ENCODE measurements at places on chromosomes 6 and 20. TPM values are rescaled to one million over a fixed set of nuclear protein-coding genes. Genes with fewer than 3 reads are reported as not detected.

DNA sequence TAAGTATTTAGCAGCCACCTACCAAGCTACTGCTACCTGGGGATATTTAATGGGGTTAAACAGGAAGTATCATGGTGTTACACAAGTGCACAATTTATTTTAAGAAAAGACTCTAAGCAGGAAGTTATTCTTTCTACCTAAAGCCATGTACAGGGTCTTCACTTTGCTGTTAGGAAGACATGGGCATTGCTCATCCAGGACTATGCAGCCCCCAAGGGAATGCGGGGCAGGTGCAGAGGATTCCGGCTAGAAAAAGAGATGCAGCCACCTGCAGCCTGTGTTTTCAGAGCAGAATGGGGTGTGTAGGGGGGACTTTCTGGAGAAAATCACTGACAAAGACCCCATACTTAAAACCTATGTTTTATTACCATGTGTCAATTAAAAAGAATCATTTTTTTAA is 399.1 kb upstream of the NOX3 start:
- H3K4me3 ChIP-seq, result no peak overlapping the region
- no peaks in the 10 kb centered on the region for H3K36me3 ChIP-seq
- DNase-seq, result no peak
- H3K4me1 ChIP-seq, result no peaks in the 10 kb centered on the region
- H3K27me3 ChIP-seq, result no peaks in the 10 kb centered on the region
- no peak overlapping the region for H3K27ac ChIP-seq

The OR11A1 gene
- total RNA-seq, result not detected

The OR2H1 gene
- not detected for total RNA-seq

DNA sequence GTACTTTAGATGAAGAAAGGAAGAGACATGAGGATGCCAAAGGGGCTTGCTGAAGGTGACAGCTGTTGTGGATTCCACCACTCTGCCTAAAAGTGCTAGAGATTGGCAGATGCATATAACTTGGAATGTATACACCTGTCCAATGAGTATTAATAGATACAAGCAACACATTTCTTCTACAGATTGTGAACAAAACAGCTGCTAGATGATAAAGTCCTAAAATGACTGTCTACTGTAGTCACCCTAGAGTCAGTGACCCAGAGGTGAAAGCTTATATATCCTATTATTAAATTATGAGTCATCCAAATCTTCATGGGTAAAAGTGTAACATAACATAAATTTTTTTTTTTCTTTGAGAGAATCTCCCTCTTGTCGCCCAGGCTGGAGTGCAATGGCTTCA is 5.2 kb downstream of the RNF217 start:
- peaks cover 4% of the 10 kb centered on the region for H3K4me1 ChIP-seq
- peaks cover 22% of the 10 kb centered on the region for H3K36me3 ChIP-seq
- DNase-seq, result no peak
- H3K4me3 ChIP-seq, result no peak overlapping the region

DNA sequence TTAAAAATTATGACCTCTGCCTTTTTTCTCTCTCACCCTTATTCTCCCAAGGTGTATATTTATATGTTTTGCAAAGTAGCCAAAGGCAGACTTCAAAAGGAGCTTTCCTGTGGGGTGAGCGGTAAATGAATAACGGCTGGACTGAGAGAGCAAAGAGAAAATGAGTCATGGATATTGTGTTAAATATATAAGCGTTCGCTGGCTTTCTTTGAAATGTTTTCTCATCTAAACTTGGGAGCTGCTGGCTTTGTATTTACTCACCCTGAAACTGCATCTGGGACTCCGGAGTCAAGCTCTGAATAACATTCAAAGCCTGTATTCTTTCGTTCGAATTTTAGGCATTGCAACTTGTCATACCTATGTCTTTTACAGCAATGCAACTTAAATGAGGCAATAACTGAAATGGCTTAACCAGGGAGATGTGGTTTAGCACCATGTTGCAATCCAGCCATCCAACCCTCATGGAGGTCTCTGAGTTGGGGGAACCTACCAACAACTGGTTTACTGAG is 32.0 kb downstream of the ATXN1 start:
- DNase-seq, result no peak
- no peak overlapping the region for H3K27ac ChIP-seq
- no peaks in the 10 kb centered on the region for H3K36me3 ChIP-seq
- peaks cover 88% of the 10 kb centered on the region for H3K4me1 ChIP-seq
- no peaks in the 10 kb centered on the region for H3K27me3 ChIP-seq
- H3K4me3 ChIP-seq, result no peak overlapping the region

GRCh38 chr6:52059821-52060220 is 27.6 kb downstream of the PKHD1 start:
- H3K27me3 ChIP-seq, result no peaks in the 10 kb centered on the region
- no peaks in the 10 kb centered on the region for H3K36me3 ChIP-seq
- no peak for DNase-seq
- no peak overlapping the region for H3K27ac ChIP-seq
- no peak overlapping the region for H3K4me3 ChIP-seq
